ENCODE measurements at places on chromosomes 2 and 18.

GRCh38 chr18:57131782-57132181 is 15.1 kb upstream of the BOD1L2 start:
- DNase-seq = no peak

DNA sequence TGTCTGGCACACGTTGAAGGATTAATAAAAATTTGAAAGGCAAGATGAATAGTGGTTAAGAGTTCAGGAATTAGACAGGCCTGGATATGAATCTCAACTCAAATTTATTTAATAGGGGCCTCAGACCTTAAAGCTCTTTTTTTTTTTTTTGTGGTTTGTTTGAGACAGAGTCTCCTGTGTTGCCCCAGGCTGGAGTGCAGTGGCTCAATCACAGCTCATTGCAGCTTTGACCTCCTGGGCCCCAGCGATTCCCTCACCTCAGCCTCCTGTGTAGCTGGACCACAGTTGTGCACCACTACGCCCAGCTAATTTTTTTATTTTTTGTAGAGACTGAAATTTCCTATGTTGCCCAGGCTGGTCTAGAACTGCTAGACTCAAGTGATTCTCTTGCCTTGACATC is 3.0 kb downstream of the ZRANB3 start:
- no peak for DNase-seq

DNA sequence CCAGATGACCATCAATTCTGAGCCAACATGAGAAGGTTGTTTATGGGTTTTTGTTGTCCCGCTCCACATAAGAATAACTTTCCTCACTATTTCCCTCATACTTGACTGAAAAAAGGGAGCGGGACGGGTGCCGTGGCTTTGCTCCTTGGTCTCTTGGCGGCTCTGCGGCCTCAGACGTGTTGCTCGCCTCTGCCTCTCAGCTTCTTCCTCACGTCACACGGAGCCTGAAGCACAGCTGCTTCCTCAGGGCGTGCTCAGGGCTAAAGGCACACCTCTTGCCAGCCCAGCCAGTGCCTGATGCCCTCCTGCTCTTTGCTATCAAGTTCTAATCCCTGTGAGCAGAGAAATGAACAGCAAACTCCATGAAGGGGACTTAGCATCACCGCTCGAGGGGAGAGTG is 17.9 kb upstream of the ID2 start:
- no peak for DNase-seq

DNA sequence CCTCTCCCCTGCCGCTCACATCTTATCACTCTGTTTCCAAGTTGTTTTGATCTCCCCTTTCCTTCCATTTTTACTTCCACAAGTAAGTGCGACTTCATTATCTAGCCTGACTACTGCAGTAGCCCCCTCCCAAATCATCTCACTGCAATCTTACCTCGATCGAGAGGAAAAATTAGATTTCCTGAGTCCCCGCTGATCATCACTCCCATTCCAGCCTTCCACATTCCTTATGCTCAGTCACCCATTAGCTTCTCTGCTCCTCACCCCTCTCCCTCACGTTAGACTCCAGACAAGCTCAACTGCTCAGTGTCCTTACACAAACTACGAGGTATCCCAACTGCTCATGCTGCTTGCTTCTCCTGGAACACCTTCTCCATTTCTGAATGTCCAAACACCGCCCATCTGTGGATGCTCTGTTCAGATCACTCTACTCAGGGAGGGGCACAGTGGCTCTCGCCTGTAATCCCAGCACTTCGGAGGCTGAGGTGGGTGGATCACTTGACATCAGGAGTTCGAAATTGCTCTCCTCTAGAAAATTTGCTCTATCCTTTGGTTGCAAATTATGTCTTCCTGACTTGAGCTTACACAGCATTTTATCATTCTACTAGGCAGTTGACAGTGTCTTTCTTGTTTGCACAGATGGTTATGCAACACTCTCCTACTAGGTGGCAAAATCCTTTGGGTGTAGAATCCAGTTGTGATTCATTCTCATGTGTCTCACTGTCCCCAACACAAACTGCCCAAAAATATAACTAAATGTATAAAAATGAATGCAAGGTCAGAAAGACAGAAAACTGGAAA is 96.5 kb downstream of the INO80D start:
- DNase-seq = no peak

DNA sequence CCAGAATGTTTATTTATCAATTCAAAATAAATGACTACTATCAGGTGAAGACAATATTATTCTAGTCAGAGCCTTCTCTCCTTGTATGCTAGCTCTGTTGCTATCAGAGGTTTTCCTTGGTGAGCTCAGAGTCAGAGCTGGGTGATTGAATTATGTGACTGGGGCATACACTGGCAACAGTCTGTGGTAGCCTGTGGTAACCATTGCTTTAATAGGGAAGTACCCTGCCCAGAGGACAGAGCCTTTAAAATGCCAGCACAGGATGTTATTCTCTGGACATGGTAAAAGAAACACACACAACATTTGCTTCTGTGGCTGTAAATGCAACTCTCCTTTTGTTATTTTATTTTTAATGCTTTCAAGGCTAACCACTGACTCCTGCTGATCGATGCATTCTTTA is 124.7 kb downstream of the PPP1R1C start:
- DNase-seq = no peak

DNA sequence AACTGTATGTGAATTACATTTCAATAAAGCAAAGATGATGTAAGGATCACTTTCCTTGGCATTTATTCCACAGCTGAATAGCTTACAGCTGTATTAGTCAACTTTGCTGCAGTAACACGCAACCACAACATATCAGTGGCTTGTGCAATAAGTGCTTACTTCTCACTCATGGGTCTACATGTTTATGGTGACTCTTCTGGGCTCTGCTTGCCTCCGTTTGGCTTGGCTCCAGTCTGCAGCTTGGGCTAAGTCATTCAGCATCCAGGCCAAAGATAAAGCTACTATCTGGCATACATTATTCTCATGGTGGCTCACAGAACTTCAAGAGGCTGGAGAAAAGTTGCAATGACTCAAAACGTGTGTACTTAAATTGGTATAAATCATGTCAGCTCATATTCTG is 355.0 kb downstream of the RNF144A start:
- DNase-seq = no peak

DNA sequence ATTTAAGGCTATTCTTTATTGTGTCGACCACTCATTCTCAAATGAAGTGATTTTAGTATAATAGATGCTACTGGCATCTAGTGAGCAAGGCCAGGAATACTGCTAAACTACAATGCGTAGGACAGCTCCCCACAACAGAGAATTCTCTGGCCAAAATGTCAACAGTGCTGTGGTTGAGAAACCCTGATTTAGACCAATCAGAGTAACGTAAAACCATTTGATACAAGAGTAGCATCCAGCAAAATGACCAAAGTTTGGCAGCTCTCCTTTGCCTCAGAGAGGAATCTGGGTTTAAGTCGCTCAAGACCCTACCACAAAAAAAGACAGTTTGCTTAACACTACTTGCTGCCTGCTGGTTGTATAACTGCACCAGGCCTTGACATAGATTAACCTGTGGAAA is 37.0 kb upstream of the TTN start:
- DNase-seq = no peak

DNA sequence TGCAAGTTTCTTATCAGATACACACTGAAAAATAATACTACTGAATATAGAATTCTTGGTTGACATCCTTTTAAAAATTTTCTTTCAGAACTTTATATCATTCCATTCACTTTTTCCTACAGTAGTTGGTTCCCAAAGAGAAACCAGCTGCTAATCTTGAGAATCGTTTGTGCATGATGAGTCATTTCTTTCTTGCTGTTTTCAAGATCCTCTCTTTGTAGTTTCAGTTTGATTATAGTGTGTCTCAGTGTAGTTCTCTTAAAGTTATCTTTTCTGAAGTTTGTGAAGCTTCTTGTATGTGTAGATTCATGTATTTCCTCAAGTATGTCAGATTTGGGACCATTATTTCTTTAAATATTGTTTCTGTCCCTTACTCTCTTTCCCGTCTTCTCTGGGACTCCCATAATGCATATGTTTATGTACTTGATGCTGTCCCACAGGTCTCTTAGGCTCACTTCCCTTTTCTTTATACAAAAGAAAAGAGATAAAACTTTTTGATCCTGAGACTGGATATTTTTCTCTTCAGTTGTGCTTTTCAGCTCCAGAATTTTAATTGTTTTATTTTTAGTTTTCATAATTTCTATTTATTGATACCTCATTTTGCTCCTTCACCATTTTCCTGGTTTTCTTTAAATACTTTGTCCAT is 801.0 kb downstream of the TDRD15 start:
- DNase-seq = no peak

Measured in HuH-7 (cell line).